ENCODE measurements at places on chromosomes 5 and 9.

GRCh38 chr5:10778179-10778910, 17.3 kb upstream of the DAP start:
- DNase-seq: no peak

- DNase-seq: no peak
Observed at GRCh38 chr9:133234577-133235322, 25.7 kb upstream of the OBP2B start.

GRCh38 chr5:90598293-90598692, 39.7 kb downstream of the ADGRV1 start:
- no peak for DNase-seq

- DNase-seq: peak; percentile 95
Observed at GRCh38 chr5:15008476-15008875, 136.9 kb upstream of the ANKH start.

GRCh38 chr9:123945532-123945931, 15.6 kb upstream of the DENND1A start:
- DNase-seq: no peak

GRCh38 chr5:157444224-157444623, 15.8 kb upstream of the NIPAL4 start:
- no peak for DNase-seq

GRCh38 chr9:135163023-135163780, 75.7 kb downstream of the OLFM1 start:
- DNase-seq: no peak

- DNase-seq: no peak
Observed at GRCh38 chr5:137752905-137753690, 1.1 kb downstream of the HNRNPA0 start.

- no peak for DNase-seq
Observed at GRCh38 chr5:19927919-19928318, 60.1 kb downstream of the CDH18 start.

- DNase-seq: no peak
Observed at GRCh38 chr9:122941582-122942234, 888 bp downstream of the RABGAP1 start.

DNA sequence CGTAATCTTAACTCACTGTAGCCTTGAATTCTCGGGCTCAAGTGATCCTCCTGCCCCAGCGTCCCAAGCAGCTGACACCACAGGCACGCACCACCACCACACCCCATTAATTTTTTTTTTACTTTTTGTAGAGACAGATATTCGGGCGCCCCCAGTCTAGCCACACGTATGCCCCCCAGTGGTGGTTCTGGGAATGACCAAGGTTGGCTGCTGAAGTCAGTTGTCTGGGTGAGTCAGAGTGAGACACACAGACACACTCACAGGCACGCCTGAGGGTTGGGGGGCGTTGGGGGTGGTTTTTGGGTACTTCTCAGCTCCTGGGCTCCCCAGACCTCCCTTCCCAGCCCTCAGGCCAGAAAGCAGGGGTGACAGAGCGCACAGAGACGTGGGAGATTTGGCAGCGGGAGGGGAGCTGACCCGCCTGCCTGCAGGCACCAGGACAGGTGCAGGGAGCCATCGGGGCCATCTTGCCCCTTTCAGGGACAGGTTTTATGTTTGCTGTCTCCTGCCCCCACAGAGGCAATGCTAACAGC, 4.2 kb upstream of the ENTPD8 start:
- peak; percentile 18 for DNase-seq

DNA sequence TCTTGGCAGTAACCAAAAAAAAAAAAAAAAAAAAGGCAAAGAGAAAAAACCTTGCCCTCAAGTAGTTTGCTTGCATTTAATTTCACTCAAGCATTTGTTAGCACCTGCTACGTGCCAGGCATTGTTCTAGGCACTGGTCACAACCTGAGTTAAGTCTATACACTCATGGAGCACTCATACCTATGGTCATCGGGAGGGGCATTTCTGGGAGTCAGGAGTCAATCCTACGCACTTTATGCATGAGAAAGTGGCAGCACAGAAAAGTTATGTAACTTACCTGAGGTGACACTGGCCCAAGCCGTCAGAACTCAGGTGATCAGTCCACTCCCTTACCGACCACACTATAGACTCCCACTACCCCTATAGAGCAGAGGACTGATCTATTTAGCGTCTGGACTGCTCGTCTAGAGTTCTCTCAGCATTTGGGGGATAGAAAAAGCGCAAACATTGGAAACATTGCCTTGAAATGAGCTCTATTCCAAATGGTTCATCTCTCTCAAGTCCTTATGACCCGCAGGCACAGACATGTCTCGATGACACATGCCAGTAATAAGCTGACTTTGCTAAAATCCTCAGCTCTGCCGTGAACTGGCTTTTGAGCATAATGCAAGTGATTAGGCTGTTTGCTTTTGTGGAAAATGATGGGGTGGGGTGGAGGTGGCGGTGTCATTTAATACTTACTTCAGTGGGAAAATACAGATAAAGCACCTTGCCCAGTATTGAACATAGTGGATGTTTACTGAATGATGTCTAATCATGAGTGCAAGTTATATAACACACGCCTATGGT, 160.2 kb downstream of the ARHGEF28 start:
- DNase-seq: no peak

DNA sequence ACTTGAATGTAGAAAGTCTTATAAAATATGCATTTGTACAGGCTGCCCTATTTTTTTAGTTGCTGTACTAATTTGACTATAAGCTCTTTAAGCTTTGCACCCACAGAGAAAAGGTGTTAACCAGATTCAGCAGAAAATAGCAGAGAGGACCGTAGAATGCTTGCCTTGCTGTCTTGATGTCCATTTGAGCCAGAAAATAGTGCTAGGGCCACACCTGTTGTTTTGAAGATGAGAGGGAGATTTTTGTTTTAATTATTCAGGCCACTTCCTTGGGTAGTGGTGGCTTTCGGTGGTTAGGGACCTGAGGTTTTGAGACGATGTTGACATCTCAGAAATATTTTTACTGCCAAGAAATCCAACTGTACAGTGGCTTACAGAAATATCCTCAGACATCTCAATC, 196.0 kb downstream of the SPATA31D1 start:
- DNase-seq: no peak

Data from AG09309 (cell line).